ENCODE measurements at places on chromosomes 2 and 18.

DNA sequence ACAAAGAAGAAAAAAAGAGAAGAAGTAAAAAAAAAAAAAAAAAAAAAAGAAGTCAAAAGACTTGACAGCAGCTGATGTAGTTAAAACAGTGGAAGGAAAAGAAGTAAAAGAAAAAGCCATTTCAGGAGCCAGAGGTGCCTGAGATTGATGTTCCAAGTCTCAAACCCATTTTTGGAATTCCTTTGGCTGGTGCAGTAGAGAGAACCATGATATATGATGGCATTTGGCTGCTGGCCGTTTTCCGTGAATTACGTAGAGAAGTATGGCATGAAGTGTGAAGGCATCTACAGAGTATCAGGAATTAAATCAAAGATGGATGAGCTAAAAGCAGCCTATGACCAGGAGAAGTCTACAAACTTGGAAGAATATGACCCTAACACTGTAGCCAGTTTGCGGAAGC is 7.6 kb upstream of the CHST10 start:
- no peak for DNase-seq

DNA sequence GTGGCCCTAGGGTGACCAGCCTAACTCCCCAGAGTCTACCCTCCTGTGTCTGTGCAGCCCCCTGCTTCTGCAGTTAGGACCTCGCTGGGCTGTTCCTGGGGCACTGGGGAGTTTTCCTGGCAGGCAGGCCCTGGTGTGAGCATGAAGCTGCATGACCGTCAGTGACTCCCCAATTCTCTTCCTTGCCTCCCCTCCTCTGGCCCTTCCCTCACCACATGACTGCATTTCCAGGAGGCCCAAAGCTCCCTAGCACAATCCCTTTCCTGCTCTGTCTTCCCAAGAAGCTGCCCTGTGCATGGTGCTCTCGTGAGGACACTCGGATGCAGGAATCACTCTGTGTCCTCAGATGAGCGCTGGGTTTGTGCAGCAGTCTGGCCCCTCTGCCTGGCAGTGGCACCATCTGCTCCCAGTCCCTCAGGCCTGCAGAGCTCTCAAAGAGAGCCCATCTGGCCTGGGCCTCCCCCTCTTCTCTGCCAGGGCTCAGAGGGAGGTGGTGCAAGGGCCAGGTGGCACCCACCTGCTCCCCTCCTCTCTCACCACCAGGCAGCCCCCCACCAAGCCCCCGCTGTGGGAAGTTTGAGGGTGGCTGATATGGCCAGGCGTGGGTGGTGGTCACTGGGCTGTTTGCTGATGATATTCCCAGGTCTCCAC is 125.6 kb upstream of the HS6ST1 start:
- DNase-seq = no peak

DNA sequence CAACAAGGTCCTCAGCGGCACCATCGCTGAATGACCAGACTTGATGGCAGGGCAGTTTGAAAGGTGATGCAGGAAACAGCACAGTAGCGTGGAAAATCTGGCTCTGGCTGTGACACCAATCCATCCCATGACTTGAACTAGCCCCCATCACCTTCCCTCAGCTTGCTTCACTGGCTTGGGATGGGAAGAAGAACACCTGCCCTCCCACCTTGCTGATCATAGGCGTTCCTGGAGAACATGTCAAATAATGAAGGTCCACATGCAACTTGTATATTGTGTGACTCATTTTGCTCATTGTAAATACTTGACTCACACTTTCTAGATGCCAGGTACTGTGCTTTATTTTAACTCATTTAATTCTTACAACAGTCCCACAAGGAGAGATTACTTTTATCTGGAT is 292.4 kb upstream of the SPRED2 start:
- DNase-seq = no peak

DNA sequence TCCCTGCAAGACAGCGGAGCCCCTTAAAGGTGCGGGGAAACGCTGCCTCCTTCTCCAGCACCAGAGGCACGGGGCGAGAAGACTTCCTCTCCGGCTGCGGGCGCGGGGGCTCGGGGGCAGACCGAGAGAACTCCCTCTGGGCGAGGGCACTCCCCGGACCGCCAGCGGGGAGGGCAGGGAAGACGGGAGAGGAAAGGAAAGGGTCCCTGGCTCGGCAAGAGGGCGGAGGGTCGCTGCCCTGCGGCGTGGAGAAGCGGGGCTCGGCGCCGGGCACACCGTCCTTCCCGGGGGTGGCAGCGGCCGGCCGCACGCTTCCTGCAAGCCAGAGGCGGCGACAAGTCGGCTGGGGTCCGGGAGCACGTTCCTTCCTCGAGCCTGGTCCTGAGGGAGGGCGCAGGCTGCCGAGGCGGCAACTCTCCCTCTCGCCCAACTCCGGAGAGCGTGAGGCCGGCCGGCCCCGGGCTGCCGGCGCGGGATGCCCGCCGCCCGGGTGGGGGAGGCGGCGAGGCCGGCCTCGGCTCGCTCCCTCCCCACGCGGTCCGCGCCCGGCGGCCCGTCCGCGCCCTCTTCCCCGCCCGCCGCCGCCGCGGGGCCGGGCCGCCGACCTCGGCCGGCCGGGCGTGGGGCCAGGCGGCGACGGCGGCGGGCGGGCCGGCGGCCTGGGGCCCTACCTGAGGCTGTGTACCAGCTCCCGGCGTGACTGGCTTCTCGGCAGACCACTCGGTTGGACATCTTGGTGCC is 1.1 kb downstream of the MEMO1 start:
- DNase-seq = no peak

- no peak for DNase-seq
Measured at GRCh38 chr2:160125828-160126227, 63.4 kb upstream of the PLA2R1 start.

Data from cortex of kidney (tissue), 1 donor.